ENCODE measurements at places on chromosomes 12 and 14.

GRCh38 chr12:115386946-115387345 lies 703.0 kb upstream of the TBX3 start:
- no peak for DNase-seq

DNA sequence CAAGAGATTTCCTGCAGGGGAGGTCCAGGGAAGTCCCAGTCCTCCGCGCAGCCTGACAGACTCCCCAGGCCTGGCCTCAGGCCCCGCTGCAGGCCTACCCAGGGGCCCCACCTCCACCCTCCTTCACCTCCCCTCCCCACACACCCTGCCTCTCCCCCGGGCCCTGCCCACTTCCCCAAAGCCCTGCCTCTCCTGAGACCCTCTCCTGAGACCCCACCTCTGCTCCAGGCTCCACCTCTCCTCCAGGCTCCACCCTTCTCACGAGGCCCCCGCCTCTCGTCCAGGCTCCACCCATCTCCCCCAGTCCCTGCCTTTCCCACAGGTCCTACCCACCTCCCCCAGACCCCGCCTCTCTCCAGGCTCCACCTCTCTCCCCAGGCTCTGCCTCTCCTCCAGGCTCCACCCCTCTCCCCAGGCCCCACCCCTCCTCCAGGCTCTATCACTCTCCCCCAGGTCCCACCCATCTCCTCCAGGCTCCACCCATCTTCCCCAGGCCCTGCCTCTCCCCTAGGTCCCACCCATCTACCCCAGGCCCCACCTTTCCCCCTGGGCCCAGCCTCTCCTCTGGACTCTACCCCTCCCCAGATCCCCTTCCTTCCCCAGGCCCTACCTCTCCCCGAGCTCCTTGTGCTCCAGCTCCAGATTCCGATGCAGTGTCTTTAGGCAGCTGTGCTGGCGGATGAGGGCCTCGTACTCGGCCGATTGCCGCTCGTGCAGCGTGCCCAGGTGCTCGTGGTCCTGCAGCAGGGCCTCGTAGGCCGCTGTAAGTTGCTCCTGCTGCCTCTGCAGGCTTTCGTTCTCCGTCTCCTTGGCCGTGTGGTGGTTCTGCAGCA lies 58.8 kb upstream of the GPR68 start:
- peak; percentile 70 for DNase-seq

DNA sequence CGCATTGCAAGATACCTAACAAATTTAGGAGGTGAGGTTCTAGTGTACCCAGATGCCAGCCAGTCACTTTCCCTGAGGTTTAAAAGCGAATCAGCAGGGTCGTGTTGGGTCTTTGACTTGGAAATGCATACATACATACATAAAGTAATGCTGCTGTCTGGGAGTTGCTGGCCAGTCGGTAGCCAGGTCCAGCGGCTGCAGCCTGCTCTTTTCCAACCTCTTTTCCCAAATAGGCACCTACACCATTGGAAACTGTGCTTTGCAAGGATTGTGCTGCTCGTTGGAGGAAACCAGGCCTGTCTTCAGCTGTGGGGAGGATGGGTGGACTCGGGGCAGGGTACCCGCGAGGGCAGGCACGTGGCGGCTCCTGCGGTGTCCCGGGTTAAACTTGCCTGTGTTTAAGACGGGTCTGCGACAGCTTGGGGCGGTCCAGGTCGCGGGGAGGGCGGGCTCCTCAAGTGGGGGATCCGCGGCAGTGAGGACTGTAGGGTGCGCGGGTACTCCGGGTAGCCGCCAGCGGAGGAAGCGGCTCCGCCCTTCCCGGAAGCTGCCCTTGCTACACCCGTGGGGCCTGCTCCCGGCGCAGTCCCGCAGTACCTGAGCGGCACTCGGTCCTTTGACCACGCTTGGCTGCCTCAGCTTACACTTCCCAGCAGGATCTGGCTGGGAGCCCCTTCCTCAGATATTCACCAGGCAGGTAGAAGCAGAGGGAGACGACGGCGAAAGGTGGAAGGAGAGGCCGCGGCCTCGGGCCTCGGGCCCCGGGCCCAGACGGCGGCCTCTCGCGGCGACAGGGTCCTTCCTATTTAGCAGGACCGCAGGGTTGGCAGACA lies 2.7 kb downstream of the TTC6 start:
- DNase-seq = no peak

- no peak for DNase-seq
Measured at GRCh38 chr14:75059642-75060041, 4.2 kb downstream of the ACYP1 start.

DNA sequence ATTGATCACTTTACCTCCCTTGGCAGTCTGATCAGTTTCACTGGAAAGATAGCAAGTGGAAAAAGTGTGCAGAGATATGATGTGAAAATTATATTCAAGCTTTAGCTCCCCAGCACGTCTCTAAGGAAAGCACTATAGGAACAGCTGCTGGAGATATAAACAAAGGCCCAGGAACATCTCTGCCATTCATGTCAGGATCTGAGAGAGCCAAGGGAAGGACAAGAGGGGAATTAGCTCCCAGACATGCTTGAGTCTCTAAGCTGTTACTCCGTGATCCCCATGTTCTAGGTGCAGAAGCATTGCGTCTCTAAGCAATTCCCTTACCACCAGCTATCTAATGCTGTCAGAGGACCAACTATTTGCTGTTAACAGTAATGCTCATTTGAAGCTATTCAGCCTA lies 700.2 kb downstream of the DIO2 start:
- DNase-seq = no peak

GRCh38 chr12:116241157-116241759 lies 36.2 kb downstream of the MED13L start:
- no peak for DNase-seq

DNA sequence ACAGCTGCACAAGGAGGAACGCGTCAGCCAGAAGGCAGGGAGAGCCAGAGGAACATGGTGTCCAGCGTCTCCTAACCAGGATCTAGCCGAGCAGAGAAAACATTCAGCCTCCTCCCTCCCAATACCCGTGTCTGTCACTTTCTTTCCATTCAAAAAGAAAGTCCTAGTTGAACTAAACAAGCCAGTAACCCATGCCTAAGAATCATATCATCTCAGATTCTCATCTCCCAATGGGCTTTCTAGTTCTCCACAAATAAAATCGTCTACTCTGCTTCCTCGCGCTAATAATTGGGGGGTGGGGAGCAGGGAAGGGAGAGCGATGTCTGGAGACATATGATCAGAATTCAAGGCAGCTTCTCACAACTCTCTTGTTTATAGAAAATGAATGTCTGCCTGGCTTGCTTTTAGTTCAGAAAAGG lies 7.4 kb downstream of the NKX2-1 start:
- no peak for DNase-seq

- DNase-seq = no peak
Measured at GRCh38 chr12:77204083-77204482, 138.7 kb upstream of the E2F7 start.

DNA sequence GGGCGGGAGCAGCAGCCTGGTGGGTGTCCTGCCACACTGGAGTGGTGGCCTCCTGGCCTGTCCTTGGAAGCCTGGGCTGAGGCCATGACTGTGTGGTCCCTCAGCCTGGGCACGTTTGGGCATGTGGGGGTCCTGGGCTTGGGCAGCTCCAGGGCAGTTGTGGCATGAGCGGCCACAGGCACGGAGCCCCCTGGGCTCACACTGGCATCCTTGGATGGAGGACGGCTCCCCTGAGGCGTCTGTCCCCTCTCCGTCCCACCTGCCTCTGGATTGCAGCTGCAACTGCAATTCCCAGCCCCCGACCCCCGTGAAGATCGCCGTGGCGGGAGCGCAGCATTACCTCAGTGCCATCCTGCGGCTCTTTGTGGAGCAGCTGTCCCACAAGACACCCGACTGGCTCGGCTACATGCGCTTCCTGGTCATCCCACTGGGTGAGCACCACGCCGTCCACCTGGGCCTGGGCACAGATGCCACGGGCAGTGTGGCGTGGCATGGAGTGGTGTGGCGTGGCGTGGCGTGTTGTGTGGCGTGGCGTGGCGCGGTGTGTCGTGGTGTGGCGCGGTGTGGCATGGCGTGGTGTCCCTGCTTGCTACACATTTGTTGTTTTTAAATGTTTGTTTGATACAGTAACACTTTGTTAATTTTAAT lies 15.1 kb upstream of the TEX22 start:
- DNase-seq = no peak

DNA sequence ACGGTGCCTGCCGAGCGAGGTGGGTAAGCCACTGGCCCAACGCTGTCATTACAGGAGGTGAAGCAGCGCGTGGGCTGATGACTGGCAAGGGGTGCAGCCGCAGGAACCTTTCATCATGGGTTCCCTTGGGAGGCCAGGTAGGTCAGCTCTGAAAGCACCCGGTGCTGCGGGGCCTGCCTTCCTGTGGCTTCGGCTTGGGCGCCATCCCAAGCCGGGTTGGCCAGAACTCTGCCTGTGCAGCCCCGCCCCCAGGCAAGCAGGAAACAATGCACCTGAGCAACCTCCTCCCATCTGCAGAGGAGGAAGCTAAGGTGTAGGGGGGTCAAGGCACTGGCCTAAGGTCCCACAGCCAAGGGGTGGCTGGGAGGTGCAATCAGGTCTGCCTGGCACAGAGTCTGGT lies 20.0 kb upstream of the HHIPL1 start:
- DNase-seq = no peak

GRCh38 chr12:59149995-59150642 lies 229.8 kb upstream of the LRIG3 start:
- DNase-seq = peak; percentile 22

- no peak for DNase-seq
Measured at GRCh38 chr12:40575987-40576386, 116.3 kb upstream of the CNTN1 start.

DNA sequence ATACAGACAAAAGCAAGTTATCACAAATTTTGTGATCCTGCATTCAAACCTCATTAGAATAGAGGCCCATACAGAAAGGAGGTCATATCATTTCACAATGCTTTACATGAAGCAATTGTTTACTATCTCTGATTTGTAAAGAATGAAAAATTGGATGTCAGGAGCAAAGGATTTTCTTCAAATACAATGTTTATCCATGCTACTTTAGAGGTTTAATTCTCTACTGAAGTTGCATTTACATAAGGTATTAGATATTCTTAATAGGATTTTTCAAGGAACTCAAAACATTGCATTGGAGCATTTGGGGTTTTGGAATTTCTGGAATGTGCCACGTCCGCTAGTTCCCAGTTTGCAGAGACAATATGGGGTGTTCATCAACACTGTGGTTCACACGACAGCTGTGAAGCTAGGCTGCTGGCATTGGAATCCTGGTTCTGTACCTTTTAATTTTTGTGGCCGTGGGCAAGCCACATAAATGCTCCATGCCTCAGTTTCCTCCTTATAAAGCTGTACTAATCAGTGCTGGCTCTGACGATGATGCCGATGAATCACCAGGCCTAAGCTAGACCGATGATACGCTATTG lies 174.8 kb downstream of the APAF1 start:
- DNase-seq = no peak

- no peak for DNase-seq
Measured at GRCh38 chr12:123282111-123282510, 10.5 kb upstream of the CDK2AP1 start.

- no peak for DNase-seq
Measured at GRCh38 chr14:61077437-61077836, 96.4 kb downstream of the SLC38A6 start.
